SK-N-SH (cell line): ENCODE measurements at places on chromosomes 13 and 19. TPM values are rescaled to one million over a fixed set of nuclear protein-coding genes. Genes with fewer than 3 reads are reported as not detected.

DNA sequence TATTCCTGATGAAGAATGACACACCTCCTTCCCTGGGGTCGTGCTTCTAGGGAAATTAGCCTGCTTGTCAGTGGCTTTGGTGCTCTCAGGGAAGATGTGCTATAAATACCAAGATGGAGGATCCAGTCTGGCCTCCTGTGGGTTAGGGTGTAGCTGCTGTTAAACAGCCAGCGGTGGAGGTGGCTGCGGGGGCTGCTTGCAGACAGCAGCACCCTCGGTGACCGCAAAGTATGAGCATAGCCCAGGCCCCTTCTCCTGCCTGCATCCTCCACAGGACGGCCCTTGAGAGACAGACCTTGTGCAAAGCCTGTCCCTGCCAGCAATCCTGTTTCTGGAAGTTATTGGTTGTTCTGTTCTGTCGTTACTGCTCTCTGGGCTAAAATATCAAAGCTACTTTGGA, 11.4 kb downstream of the VSTM2B start:
- DNase-seq: no peak

- DNase-seq: no peak
Measured at GRCh38 chr13:24185591-24186232, 25.2 kb downstream of the SPATA13 start.

The ANKLE1 gene
- polyA plus RNA-seq: 2.2 and 2.6 TPM in 2 replicates

GRCh38 chr13:28022848-28023518, 34.5 kb upstream of the URAD start:
- no peak for DNase-seq
